ENCODE measurements at places on chromosomes 7 and 10. TPM values are rescaled to one million over a fixed set of nuclear protein-coding genes. Genes with fewer than 3 reads are reported as not detected.

BCCIP gene
- total RNA-seq = 61.4 TPM

BTBD16 gene
- total RNA-seq = not detected

TUBB8 gene
- total RNA-seq = not detected

HTR5A gene
- total RNA-seq = not detected

TMEM140 gene
- total RNA-seq = 3.3 TPM

MSMB gene
- not detected for total RNA-seq

All from smooth muscle cell of the umbilical artery (primary cell).